ENCODE measurements at places on chromosomes 5 and 9.

DNA sequence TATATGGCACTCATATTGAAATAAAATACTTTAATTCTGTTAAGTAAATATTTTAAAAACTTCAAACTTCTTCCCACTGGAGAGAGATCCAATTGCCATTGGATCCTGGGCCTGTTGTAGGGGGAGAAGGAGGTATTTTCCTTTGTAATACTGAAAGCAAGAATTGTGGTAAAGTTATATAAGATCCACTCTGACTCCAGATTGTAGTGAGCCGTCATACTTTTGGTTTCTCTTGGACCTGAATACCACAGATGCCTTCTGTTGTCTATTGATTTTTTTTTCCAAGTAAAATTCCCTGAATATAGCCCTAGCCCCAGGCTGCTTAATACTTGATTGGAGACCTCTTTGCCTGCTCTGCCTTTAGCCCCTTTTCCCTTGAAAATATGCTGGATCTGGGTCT lies 86.9 kb downstream of the ATG10 start:
- DNase-seq = no peak

- DNase-seq = no peak
Measured at GRCh38 chr9:116693233-116693731, 6.2 kb downstream of the TRIM32 start.

DNA sequence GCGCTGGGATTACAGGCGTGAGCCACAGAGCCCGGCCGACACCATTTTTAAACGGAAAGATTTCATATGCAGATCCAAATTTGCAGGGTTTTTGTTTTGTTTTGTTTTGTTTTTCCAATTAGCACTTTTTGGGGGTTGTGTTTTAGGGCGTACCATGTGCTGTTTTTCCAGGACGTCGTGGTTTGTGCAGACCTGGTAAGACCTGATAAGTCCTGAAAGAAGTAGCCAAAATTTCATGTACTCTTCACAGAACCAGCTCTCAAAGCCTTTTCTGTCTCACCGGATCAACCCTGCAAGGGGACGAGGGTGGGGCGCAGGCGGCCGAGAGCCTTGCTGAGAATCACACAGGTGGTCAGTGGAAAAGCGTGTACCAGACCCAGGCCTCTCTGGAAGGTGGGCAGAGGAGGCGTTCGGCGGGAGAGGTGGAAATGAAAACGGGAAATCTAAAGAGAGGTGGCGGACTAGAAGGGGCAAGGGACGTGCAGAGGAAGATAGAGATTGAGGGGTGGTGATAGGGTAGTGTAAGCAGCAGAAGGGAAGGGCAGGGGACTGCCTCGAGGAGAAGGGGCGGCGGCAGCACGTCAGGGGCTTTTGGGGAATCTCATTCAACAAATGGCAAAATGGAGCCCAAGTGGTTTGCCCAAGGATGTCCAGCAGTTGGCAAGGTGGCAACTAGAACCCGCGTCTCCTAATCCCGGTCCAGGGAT lies 1.1 kb upstream of the FAF2 start:
- no peak for DNase-seq

GRCh38 chr9:102135768-102136167 lies 397.3 kb upstream of the GRIN3A start:
- no peak for DNase-seq

- no peak for DNase-seq
Measured at GRCh38 chr9:36436909-36437308, 36.8 kb upstream of the RNF38 start.

- DNase-seq = no peak
Measured at GRCh38 chr9:7289773-7290172, 509.8 kb downstream of the DMAC1 start.

DNA sequence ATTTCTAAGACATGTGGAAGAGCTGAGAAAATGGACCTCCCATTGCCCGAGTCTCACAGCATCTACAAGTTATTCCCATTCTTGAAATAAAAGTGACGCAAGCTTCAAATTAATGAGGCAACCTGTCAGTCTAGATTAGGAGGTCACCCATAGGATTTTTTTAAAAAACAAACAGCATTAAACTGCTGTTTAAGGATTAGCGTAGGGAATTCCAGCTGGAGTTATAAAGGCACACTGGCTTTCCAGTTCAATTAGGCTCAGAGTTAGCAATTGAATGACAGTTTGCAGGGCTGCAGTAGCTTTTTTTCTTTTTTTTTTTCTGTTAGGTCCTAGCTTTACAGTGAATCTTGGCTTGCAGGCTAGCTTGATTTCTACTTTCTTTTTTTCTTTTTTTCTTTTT lies 16.2 kb downstream of the PRKACG start:
- no peak for DNase-seq

DNA sequence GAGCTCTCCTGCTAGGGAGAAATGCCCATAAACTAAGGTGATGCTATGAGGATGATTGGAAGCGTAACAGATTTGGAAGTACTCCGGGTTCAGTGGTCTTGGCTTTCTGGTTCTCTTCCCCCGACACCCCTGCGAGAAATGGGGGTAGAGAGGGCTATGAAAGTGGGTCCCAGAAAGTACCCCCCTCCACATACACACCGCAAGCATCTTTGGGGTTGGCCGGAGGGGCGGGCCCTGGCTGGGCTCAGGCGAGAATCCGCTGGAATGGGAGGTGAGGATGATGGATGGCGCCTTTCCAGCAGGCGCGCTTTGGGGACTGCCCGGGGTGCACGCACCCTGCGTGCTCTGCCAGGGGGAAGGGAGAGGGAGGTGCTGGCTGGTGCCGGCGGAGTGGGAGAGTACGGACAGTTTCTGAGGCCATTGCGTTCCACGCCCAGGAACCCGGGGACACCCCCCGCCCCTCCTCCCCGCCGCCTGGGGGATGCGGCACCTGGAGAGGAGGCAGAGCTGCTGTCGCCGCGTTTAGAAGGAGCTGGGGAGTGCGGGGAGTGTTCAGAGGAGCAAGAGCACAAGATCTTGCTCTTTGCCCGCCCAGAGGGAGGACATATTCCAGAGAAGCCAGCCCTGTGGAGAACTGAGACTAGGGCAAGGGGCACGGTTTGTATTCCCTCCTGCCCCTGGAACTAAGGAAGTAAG lies 1.9 kb downstream of the PCSK5 start:
- DNase-seq = no peak

GRCh38 chr9:4596165-4596922 lies 65.8 kb upstream of the PLPP6 start:
- DNase-seq = peak; percentile 36

- peak; percentile 60 for DNase-seq
Measured at GRCh38 chr9:127915801-127916719, 781 bp downstream of the ST6GALNAC4 start.

- no peak for DNase-seq
Measured at GRCh38 chr9:106927916-106928315, 65.0 kb downstream of the ZNF462 start.

DNA sequence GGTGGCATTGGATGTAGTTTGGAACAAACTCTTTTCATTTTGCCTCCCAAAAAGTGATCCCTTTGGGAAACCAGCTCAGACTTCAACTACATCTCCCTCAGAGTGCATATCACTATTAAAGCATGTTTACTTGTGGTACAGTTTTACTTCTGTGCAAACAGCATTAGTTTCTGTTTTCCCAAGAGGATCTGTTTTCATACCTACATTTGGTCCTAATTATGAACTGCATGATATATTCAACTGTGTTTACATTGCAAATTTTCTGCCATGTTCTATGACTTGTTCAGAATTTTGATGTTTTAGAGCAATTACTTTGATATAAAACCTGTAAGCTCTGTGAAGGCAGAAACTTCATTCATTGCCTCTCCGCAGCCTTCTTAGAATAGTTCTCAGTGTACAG lies 681.5 kb upstream of the ACO1 start:
- DNase-seq = no peak

GRCh38 chr5:54769746-54770145 lies 215.6 kb downstream of the ESM1 start:
- DNase-seq = no peak

DNA sequence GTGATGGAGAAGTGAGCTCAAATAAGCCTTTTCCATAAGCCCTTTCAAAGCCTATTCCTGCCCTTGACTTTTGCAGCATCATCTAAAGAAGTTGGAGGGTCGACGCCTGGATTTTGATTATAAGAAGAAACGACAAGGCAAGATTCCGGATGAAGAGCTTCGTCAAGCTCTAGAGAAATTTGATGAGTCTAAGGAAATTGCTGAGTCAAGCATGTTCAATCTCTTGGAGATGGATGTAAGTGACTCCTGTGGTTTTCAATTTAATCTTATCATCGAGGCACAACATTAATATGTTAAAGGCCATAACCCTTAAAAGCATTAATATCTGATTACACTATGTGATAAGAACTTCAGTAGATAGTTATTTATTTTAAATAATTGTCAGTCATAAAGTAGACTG lies 210.4 kb downstream of the SH3GL2 start:
- no peak for DNase-seq

GRCh38 chr5:89353837-89354551 lies 471.0 kb upstream of the MEF2C start:
- no peak for DNase-seq

- no peak for DNase-seq
Measured at GRCh38 chr9:19522558-19522957, 113.7 kb downstream of the ACER2 start.

DNA sequence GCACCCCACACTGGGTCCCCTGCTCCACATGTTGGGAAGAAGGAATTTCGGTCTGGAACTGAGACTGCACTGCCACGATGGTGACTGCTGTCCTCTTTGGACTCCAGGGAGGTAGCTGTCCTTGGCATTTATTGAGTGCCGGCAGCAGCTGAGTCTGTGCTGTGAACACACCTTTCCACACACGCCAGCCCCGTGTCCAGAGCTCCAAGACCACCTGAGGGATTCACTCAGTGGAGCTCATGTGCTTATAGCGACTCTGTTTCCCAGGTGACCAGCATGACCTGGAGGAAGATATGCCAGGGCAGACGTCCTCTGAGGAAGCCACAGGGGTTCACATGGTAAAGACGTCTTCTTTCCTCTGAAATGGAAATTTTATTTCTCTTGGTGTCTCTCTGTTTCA lies 33.2 kb upstream of the FLT4 start:
- DNase-seq = no peak

GRCh38 chr5:62299101-62299500 lies 6.9 kb upstream of the KIF2A start:
- no peak for DNase-seq

DNA sequence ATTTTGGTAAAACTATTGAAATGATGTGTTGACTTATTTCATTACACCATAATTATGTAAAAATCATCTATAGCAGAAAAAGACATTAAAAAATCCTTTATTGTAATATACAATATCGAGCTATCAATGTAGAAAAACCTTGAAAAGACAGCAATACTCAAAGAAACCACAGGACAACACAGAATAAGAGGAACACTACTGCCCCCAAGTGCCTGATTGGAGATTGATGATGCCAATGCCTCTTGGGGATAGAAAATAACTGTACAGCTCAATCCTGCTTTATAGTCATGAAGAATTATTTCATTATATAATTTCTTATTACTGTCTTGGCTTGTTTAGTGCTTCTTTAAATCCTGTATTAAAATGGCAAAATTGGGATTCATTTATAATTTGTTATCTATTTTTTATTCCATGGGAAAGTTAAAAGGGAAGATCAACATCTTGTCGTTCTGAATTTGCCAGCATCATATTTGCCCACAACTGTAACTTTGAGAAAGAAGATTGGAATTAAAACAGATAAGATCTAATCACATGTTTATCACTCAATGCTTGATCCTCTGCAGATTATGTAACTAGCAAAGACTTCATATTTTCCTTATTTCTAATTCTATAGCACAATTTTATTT lies 337.5 kb downstream of the CDH9 start:
- DNase-seq = no peak

- DNase-seq = peak; percentile 46
Measured at GRCh38 chr9:136399176-136400037, 563 bp downstream of the SNAPC4 start.

Data from germinal center (tissue), 1 donor.